ENCODE measurements at places on chromosomes 2 and 18.

DNA sequence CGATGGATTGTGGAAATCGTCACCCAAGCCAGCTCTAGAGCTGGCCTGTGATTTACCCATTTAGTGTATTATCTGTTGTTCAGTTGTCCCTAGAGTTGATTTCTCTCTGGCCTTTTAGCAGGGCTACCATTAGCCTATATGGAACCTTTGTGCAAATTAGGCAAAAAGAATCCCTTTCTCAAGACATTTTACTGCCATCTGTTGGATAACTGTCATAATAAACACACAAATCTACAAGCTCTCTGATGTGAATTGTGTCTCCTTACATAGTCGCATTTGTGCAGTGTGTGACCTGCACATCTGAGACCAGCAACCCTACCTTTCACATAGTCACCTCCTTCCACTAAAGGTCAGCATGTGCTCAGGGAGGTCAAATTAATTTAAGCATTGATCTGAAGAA lies 34.0 kb downstream of the LOXHD1 start:
- no peak for DNase-seq

- DNase-seq: no peak
Measured at GRCh38 chr2:203732953-203733510, 26.6 kb downstream of the CD28 start.

- DNase-seq: no peak
Measured at GRCh38 chr2:27965841-27966240, 75.3 kb downstream of the BABAM2 start.

GRCh38 chr2:237980751-237981150 lies 13.9 kb downstream of the UBE2F start:
- no peak for DNase-seq

DNA sequence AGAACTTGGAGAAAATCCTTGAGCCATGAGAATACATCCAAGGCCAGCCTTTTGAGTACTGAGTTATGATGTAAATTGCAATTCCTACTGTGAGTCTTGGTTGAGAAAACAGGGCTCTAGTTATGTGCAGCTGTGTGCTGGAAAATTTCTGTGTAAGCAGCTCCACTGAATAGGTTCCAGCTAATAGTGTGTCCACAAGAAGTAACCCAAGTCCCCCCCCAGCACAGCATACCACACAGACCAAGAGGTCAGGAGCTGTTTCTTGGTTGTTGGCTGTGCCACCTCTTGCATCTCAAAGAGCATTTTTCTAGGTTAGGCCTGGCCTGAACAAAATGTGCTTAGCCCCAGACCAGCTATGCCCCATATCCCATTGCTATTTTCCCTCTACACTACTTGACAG lies 36.8 kb upstream of the APCDD1 start:
- no peak for DNase-seq

DNA sequence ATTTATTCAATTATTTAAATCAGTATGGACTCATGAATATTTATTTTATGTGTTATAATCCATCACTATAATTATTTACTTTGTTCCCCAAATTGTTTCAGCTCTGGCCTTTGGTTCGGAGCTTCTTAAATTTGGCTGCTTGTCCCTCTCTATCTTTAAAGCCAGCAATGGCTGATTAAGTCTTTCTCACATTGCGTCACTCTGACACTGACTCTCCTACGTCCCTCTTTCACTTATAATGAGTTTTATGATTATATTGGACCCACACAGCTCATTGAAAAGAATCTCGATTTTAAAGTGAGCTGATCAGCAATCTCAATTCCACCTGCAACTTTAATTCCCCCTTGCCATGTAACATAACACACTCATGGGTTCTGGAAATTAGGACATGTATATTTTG lies 185.2 kb upstream of the SLC39A10 start:
- no peak for DNase-seq

DNA sequence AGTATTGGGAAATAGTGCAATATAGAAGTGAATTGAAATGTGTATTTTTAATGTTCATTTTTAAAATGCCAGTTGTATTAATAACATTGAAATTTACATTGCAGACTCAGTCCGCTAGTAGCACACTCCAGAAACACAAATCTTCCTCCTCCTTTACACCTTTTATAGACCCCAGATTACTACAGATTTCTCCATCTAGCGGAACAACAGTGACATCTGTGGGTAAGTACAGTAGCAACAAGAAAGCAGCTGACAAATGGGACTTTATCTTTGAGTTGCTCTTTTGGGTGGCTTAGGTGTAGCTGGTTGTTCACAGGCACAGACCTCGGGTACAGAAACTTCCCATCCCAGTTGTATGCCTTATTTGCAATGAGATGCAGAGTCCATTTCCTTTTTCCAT lies 118.2 kb upstream of the IL1R2 start:
- no peak for DNase-seq

DNA sequence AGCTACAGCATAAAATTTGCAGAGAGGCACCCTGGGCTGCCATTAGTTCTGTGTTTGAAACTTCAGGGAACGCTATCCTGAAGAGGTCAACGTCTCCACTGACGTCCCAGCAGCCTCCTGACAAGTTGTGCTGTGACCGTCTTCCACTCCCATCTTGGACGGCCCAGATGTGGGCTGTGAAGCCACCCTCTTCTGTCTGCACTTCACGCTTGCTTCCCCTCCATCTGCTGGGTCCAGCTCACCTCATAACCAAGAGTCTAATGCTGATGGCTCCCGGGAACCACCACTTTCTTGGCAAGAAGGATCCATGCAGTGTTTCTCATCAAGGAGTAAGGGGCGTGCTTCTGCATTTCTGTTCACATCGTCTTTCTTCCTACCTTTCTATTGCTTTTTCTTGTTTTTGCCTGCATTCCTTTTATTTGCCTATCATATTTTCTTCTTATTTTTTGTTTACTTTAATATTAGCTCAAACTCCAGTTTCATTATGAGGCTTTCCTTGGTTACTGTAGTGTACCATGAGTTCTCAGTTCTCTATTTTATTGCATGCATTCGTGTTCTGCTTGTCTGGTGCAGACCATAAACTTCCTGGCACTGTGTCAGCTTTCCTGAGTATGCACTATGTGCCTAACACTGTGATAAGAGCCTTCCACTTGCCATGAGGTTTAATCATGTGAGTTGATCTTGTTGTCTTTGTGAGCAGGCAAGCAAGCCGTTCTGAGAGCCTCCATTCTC lies 631.8 kb upstream of the RAB6C start:
- no peak for DNase-seq

DNA sequence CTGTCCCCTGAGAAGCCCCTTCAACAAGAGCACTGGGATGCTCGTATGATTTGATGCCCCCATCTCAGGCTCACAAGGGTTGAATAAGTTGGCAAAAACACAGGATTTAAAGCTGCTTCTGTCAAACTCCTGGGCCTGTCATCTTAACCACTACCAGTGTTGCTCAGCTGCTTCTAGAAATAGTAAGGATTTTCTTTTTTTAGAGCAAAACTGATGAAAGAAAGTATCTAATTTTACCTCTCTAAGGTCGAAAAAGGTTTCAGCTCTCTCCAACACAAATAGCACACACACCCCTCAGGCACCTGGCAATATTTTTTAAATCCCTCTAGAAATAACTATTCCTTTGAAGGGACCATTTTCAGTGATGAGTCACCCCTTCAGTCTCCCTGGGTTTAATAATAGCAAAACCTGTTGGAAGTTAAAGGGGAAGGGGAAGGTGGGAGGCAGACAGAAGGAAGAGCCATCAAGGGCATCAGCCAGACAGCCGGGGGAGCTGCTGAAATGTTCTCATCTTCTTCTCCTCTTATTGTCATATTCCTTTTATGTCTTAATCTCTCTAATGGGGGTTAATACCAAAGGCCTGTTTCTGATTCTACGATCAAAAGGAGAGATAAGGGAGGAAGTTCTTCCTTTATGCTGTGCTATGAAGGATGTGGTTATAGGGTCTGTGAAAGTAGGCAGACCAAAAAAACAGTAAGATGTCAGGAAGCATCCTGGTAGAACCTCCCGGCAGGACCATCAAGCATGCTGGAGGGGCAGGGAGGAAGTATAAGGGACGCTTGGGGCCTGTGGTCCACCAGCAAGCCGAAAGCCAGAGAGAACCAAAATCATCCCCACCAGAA lies 31.9 kb upstream of the SLC35G4 start:
- no peak for DNase-seq

DNA sequence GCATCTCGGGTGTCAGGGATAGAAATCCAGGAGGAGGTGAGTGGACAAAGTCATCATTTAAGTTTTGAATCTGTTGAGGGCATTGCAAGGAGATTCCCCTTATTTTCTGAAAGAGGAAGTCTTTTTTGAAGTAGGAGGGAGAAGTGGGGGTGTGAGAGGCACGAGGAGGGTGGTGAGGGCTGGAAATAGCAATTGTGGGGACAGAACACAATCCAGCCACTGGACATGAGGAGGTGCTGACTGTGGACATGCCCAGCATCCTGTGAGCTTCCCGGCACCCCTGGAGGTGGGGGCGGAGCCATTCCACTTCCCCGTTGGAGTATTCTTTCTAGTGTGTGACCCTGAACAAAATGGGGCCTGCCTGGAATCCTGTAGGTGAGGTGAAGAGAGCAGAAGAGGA lies 310.7 kb upstream of the EPAS1 start:
- DNase-seq: no peak

- DNase-seq: no peak
Measured at GRCh38 chr2:109081374-109081773, 47.6 kb upstream of the SH3RF3 start.

DNA sequence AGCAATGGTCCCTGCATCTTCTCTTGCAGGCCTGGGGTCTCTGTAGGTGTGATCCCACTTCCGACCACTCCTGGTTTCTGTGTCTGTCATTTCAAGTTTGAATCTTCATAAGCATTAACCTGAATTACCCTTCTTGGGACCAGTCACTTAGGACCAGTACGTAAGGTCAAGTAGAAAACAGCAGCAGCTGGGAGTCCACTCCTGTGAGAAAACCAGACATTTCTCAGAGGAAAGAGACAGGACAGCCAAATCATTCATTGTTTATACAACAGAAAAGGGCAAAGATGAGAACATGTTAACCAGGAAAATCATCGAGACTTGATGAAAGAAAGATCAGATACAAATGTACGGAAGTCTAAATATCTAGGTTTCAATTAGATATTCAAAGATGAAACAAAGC lies 163.0 kb downstream of the MREG start:
- DNase-seq: no peak

GRCh38 chr2:49255409-49255971 lies 101.2 kb upstream of the FSHR start:
- DNase-seq: no peak

DNA sequence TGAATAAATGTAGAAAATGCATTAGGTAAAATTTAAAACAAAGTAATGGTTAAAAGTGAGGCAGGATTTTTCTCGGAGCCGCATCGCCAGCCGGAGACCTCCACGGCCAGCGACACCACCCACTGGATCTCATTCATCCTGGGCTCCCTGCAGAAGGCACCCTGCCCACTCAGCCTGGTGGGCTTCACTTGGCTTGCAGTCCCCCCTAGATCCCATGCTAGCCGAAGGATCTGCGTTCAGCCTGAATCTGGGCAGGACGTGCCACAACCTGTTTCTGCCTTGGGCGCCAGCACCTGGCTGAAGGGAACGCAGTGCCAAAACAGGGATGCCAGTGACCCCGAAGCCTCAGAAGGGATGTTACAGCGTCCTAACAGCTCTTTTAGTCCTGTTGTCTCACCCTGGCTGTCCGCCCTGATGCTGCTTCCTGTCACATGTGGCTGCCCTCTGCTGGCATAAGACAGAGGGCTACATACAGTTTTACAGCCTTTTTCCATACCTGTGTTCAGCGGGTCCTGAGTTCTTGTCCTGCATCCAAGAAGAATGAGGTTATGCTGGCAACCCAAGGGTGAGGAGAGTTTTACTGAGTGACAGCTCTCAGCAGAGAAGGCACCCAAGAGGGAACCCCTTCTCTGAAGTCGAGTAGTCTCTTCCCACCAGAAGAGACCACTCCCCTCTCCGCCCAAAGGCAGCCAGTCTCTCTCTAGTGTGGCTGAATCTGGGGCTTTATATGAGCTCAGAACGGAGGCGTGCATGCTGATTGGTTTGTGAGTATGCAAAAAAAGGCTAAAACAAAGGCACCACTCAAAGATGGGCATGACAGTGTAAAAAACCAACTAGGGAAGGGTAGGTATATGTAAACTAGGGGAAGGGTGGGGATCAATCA lies 173.1 kb upstream of the GYPC start:
- DNase-seq: no peak

DNA sequence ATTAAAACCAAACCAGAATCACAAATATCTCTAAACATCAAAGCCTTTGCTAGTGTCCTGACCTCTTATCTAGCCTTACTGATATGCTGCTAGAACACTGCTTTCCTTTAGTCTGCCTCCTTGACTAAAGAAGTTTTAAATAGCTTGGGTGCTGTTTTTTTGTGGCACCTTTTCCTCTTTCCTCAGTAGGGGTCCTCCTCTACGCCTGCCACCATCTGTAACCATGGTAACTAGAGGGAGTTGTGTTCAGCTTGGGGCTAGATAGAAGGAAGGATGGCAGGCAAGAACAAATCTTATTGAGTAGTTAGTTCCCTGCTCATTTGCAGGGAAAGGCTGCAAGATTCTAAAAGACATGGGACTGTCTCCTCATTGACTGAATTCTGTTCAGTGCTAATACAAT lies 86.0 kb downstream of the TAF4B start:
- no peak for DNase-seq

DNA sequence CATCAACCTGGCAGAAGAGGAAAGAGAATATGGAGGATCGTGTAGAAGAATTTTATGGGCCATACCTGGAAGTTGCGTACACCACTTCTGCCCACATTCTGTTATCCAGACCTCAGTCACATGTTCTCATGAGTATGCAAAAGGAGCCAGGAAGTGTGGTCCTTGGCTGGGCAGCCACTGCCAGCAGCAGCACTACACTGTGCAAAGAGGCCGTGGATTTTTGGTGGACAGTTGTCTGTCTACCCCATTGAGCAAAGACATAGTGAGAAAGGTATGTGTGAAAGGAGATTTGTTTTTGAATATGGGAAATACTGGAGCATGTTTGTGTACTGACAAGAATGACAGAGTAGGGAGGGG lies 68.1 kb downstream of the SDC1 start:
- DNase-seq: no peak

- DNase-seq: no peak
Measured at GRCh38 chr2:20468549-20469500, 22.0 kb downstream of the RHOB start.

- DNase-seq: no peak
Measured at GRCh38 chr2:63975437-63976124, 43.6 kb downstream of the VPS54 start.

Data from stimulated activated CD4-positive, alpha-beta T cell treated with anti-CD3 and anti-CD28 coated beads, Interleukin-15, amount 100 ng/mL, for 1 hour (primary cell).